Left lobe of liver (tissue), 2 donors: ENCODE measurements at places on chromosomes 7 and 10. TPM values are rescaled to one million over a fixed set of nuclear protein-coding genes. Genes with fewer than 3 reads are reported as not detected.

The SLC18A3 gene
- total RNA-seq, result not detected

The PMS2 gene
- total RNA-seq, result 4.4 TPM

The CEP55 gene
- total RNA-seq, result 0.08 TPM

The CLRN3 gene
- total RNA-seq, result 25.1 TPM

The NEUROD6 gene
- not detected for total RNA-seq

The PNLIPRP2 gene
- total RNA-seq, result 0.88 TPM

The BLNK gene
- 9.3 TPM for total RNA-seq

The NSUN6 gene
- 27.1 TPM for total RNA-seq

The LAMB1 gene
- 29.1 TPM for total RNA-seq

The BCAP29 gene
- total RNA-seq, result 25.1 TPM

The SFXN4 gene
- 17.8 TPM for total RNA-seq

The ZNF736 gene
- total RNA-seq, result 4.3 TPM

The VGF gene
- total RNA-seq, result not detected

The FZD8 gene
- total RNA-seq, result 5.7 TPM

The ZDHHC4 gene
- total RNA-seq, result 38.3 TPM

The GOLGA7B gene
- 0.53 TPM for total RNA-seq

The CALML5 gene
- total RNA-seq, result not detected

The TEX47 gene
- not detected for total RNA-seq

The CPA2 gene
- 1.9 TPM for total RNA-seq

The HPS6 gene
- total RNA-seq, result 10.3 TPM

The SP4 gene
- total RNA-seq, result 1.2 TPM

The ACTR3C gene
- 27.6 TPM for total RNA-seq

The CCL24 gene
- 0.88 TPM for total RNA-seq

The ZSCAN25 gene
- total RNA-seq, result 5.5 TPM

The CALY gene
- total RNA-seq, result 0.45 TPM

The PNLIPRP3 gene
- not detected for total RNA-seq

The DOCK1 gene
- total RNA-seq, result 14.7 TPM

The TRPV5 gene
- not detected for total RNA-seq

The COBL gene
- 38.3 TPM for total RNA-seq

The AHCYL2 gene
- 9.9 TPM for total RNA-seq

The AGR3 gene
- total RNA-seq, result 0.28 TPM

The CACNB2 gene
- 1.6 TPM for total RNA-seq

The CREB5 gene
- 0.53 TPM for total RNA-seq

The AQP1 gene
- total RNA-seq, result 16.6 TPM

The ATOH7 gene
- total RNA-seq, result 1.2 TPM

The CDHR1 gene
- 0.13 TPM for total RNA-seq

The PGAM2 gene
- total RNA-seq, result not detected

The AKR1C4 gene
- 292 TPM for total RNA-seq

The CPXM2 gene
- 0.45 TPM for total RNA-seq

The DEPP1 gene
- total RNA-seq, result 6.8 TPM

The NEUROG3 gene
- not detected for total RNA-seq

The C10orf53 gene
- total RNA-seq, result not detected

The CYP26C1 gene
- 0.08 TPM for total RNA-seq

The RGS10 gene
- total RNA-seq, result 1.3 TPM

The TAS2R3 gene
- 0.58 TPM for total RNA-seq

The TMEM168 gene
- total RNA-seq, result 6.1 TPM

The FKBP9 gene
- total RNA-seq, result 32.8 TPM

The MAGI2 gene
- 2.9 TPM for total RNA-seq

The IFIT1B gene
- not detected for total RNA-seq

The FAM25G gene
- not detected for total RNA-seq

The HIBADH gene
- 79.8 TPM for total RNA-seq

The BLOC1S2 gene
- 16.4 TPM for total RNA-seq

The SNX13 gene
- total RNA-seq, result 20.5 TPM

The KCNIP2 gene
- 1.4 TPM for total RNA-seq

The AOAH gene
- total RNA-seq, result 3.3 TPM

The RNF32 gene
- 1.0 TPM for total RNA-seq
